ENCODE measurements at places on chromosomes 11 and 22.

DNA sequence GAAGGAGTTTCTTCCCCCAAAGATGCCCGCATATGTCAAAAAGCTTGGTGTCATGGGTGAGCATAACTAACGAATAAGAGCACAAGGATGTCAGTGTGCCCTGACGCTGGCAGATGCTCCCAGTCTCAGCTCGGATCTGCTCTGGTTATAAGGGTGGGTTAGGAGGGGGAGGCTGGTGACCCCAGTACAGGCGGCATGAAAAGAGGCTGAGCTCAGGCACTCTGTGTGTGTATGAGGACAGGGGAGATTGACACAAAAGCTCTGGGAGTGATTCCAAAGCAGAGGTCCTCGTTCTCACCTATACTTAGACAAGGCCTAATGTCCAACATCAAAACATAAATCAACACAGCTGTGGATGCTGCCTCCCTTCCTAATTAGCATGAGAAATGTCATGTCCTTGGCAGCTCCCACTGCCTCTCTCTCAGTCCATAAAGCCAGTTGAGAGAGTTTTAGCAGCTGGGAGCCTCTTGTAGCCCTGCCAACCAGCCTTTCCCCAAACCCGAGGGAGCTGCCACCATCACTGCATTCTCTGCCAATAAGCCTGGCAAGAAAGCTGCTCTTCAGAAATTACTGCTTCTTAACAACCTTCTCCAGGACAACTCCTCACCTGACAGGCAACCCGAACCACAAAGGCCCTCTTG, 59.8 kb downstream of the SC5D start:
- DNase-seq, result peak; percentile 73

GRCh38 chr11:11229647-11230046, 123.4 kb downstream of the CSNK2A3 start:
- no peak for DNase-seq

GRCh38 chr11:24312464-24313238, 184.2 kb upstream of the LUZP2 start:
- DNase-seq, result no peak

DNA sequence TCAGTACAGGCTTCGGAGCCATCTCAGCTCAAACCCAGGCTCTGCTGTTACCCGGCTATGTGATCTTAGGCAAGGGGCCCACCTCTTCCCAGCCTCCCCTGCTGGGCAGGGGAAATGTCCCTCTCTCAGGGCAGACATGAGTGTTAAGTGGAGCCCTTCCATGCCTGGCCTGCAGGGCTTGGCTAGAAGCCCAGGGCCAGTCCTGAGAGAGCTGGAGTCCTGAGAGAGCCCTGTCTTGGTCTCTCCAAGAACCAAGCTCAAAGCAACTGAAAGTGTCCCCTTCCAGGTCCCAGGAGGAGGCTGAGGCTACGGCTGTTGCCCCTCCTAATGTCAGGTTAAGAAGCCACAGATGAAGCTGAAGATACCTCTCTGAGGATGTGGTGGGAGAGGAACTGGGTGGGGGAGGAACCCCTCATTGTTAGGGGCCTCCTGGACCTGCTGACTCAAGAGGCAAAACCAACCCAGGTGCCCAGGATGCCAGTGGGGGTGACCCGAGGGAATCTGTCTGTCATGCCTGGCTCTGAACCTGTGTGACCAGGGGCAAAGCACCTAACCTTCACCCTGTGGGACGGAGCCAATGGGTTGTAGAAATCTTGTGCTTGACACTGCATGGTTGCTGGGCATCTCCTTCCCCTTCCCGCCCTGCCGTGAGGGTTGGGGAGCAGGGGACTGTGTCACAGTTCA, 4.2 kb downstream of the ZP1 start:
- no peak for DNase-seq

- no peak for DNase-seq
These were observed 565.0 kb upstream of the CNTN5 start for GRCh38 chr11:98455500-98456307.

- DNase-seq, result no peak
These were observed 66.6 kb upstream of the OPCML start for GRCh38 chr11:133598906-133599305.

DNA sequence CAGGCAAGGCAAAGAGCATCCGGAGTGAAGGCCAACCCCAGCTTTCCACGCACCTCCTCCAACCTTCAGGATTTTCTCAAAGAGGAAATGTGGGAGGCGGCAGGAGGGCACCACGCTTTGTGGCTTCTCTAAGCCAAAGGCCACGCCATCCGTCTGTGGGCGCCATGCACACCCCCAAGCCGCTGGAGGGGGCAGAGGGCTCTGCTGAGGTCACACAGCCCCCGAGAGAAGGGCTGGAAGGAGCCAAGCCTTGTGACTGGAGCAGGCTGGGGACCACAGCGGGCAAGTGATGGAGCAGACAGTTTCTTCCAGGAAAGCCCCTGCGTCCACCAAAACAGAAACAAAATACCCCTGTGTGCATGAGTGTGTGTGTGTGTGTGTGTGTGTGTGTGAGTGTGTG, 527.4 kb downstream of the BRD1 start:
- no peak for DNase-seq

GRCh38 chr22:50529897-50530579, at the start of gene TYMP:
Gene TYMP, minus strand, starts transcription at chr22:50530012. Its CDS starts 303 bp downstream, at chr22:50529709.
- DNase-seq, result no peak

DNA sequence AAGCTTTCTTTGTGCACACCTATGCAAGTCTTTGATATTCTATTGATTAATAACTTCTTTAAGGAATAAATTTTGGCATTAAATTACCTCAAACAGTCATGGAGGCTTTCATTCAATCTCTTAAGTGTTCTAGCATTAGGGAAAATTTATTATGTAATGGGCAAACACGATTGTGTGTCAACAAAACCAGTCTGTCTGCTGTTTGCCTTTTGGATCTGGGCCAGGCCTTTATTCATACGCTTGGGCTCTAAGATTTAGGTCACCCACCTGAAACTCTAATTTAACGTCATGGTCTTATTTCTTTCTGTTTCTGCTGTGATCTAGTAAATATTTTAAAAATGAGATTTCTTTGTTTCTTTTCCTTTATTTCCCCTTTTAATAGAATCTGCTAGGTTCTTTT, 1270.6 kb downstream of the LRRC4C start:
- no peak for DNase-seq

DNA sequence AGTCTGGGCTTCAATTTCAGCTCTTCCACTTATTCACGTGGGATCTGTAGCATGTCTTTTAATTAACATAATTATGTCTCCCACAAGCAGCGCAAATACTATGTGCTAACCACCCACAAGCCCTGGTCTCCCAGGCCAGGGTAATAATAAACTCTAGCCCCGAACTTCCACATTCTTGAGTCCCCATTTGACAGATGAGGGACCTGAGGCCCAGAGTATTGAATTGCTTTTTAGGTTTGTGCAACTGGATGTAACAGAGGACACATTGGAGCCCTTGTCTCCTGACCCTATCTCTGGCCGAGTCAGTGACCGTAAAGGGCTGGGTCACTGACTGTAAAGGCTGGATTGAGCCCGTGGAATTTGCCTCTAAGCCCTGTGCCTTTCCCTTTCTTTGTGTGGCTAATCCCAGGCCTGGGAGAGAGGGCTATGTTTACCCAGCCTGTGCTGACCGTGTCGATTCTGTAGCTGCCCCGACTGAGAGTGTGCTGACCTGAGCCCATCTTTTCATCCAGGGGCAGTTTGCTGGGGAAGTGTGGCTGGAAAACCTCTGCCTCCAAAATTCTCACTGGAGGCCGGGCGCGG, 3.9 kb downstream of the CRYBB2 start:
- DNase-seq, result no peak

DNA sequence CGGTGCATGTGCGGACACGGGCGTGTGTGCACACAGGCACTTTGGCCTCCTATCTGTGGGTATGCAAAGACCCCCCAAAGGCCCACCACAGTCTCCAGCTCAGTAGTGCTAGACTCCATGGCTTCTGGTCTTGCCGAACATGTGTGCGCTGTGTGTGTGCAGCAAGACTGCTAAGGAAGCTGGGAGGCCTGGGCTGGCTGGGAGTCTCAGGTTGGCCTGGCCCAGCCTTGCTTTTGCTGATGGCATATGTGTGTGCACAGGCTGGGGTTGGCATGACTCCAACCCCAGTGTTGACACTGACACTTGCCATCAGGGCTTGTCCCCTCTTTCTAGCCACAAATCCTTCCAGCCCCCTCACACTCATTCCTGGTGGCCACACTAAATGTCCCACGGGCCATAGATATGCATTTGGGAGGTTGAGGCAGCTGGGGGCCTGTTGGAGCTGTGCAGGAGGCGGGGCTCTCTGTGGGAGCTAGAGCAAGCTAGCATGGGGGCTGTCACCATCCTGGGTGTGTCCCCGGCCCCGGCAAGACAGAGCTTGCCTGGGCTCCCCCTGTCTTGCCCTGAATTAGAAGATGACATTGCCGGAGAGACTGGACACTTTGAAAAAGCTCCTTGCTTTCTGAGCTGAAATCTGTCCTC, 60.9 kb upstream of the NECTIN1 start:
- DNase-seq, result no peak

DNA sequence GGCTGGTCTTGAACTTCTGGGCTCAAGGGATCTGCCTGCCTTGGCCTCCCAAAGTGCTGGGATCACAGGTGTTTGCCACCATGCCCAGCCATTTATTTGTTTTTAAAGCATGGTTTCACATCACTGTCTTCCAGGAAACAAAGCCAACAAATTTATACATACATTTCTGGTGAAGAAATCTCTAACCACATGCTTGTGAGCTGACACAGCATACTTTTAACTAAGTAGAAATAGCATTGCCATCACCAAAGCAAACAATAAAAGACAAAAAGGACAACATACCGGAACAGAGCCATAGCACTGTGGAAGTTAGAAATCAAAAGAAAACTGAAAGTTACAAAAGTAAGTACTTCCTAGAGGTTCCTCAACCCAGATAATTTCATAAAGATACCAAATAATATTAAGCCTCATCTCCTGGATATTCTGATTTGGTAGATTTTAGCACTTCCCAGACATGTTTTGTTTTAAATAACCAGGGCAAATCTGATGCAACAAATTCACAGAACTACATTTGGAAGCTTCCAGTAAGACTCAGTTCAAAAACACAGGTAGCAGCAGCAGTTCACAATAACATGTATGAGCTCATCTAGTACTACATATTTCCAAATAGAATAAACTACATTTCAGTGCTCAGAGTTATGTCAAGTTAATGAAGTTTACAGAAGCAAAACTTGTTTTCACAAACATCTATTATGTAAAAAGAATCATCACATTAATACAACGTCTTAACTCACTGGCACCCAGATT, 70.6 kb downstream of the RRAS2 start:
- no peak for DNase-seq

GRCh38 chr11:70578831-70579230, 180.5 kb downstream of the CTTN start:
- DNase-seq, result no peak

DNA sequence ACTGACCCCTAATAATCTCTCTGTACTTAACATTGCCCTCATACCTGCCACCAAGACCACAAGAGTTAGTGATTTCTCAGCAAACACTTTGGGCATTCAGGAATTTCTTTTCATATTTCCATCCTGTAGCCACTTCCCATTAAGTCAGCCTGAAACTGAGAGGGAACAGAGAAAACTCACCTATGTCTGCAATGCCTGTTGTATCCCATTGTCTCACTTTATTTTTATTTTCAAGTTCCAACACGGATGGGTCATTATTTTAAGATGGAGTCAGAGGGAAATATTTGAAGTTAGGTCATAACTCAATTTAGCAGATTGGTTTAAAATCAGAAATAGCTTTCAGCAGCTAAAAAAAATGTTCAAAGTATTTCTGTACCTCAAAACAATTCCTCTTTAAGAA, 937.8 kb upstream of the CHORDC1 start:
- no peak for DNase-seq

DNA sequence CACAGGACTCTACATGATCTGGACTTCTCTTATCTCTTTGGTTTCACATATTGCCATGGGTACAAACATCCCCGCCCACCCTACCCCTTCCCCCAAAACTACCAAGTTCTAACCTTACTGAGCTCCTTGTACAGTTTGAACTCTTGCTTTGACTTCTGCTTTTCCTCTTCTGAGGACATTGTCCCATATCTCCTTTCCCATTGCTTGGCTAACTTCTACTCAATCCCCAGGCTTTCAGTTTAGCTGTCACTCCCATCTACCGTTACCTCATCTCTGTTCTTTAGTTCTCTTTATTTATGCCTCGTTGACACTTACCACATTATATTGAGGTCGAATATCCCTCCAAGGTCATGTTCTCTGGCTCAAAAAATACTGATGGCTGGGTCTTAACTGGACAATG, 393.5 kb upstream of the CADM1 start:
- DNase-seq, result no peak

DNA sequence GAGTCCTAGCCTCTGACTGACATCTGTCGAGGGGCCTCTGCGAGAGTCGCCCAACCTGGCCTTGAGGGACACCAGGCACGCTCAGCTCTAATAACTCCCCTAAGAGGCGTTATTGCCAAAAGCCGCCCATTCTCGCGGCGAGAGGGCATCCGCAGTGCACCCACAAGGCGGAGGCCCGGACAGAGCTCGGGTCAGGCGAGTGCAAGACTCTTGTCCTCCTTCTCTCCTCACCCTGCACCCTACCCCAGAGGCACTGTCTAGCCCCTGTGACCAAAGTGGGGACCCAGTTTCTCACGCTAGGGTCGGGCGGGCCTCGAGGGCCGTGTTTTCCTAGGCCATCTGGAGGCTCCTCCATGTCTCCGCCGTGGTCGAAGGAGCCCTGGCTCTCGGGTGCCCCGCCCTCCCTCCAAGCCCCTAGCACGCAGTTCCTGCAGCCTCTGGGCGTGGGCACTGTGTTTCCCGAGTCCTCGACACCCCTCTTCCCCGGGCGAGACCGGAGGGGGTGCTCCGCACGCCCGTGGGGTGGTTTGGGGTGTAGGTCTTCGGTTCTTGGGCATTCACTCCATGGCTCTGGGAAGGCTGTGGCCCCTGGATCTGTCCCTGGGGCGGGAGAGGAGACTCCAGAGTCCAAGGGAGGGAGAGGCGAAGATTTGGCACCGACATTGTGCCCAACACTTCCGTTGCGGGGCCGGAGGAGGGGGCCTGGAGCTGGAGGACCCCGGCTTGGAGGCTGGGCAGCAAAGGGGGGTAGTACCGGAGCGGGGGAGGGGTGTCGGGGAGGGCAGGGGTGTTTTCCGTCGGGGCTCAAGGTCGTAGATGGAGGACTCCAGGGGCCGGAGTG, 1.0 kb downstream of the CHRM4 start:
- no peak for DNase-seq
